ENCODE measurements at places on chromosomes 12 and 14.

DNA sequence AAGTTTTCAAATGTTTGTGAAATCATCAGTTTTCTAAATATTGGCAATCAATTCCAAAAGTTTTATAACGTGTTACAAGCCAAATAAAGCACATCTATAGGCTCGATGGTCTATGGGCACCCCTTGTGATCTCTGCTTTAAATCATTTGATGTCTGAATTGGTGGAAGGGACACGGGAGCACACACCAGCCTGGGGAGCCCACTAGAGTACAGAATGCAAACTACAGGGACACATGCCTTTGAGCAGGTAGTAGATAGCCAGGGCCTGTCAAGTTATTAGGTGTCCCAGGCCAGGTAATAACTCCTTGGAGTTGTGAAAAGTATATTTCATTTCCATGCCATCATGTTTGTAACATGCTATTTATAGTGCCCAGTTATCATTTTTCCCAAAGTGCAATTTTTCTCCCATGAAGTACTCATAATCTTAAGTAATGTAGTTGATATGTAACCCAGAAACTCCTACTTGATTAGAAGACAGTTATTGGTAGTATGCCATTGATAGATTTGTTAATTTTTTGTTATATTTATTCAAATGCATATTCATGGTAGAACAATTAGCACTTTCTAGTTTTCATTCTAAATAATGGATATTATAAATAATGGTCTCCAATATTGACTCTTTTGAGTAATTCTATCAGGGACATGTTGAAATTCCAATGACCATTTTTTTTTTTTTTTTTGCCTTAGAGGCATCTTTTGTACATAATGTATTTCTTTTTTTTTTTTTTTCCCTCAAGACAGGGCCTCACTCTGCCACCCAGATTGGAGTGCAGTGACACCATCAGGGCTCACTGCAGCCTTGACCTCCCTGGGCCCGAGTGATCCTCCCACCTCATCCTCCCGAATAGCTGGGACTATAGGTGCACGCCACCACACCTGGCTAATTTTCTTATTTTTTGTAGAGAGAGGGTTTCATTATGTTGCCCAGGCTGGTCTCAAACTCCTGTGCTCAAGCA lies 96.9 kb upstream of the FGD4 start:
- no peak for DNase-seq

GRCh38 chr14:95040708-95041476 lies 116.4 kb downstream of the DICER1 start:
- no peak for DNase-seq

GRCh38 chr12:67484791-67485480 lies 163.6 kb upstream of the DYRK2 start:
- DNase-seq: no peak

DNA sequence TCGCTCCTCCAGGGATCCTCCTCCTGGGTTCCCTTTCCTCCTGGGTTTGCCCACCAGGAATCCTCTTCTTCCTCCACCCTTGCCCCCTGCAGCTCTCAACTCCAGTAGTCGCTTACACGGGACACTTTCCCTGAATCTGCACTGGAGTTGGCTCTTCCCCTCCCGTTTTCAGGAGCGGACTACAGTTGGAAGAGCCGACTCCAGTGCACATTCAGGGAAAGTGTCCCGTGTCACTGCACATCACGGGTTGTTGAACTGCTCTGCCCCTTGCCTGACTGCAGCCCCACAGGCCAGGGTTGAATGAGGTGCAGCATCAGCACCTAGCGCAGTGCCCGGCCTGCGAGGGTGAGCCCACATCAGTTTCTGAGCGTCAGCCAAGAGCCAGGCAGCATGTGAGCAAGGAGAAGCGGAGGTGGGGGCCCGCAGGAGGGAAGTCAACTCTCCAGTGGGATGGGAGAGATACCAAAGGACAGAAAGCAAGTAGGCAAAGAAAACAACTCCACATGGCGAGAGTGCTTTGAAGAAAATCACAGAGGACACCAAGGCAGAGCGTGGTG lies 13.1 kb downstream of the RAPGEF3 start:
- DNase-seq: no peak
